Stimulated activated CD8-positive, alpha-beta memory T cell treated with anti-CD3 and anti-CD28 coated beads, Interleukin-15, amount 100 ng/mL, for 48 hours (primary cell): ENCODE measurements at places on chromosomes 4 and X.

DNA sequence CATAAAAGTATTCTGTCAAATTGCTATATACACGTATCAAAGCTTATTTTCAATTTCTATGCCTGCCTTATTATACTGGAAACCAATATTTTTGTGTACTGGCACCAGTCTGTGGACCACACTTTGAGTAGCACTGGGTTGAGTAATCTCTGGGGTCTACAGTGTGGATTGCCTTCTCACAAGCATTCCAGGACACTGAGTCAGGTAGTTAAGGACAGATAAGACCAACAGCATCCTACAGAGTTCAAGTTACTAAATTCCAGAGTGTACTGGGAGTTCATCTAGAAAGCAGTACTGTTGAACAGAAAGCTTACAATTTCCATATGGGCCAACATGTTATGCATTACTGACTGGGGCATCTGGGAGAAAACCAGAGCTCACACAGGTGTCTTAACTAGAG is 61.8 kb downstream of the VMA21 start:
- DNase-seq = no peak

GRCh38 chrX:1400742-1401471 is 9.0 kb upstream of the SLC25A6 start:
- DNase-seq = no peak

DNA sequence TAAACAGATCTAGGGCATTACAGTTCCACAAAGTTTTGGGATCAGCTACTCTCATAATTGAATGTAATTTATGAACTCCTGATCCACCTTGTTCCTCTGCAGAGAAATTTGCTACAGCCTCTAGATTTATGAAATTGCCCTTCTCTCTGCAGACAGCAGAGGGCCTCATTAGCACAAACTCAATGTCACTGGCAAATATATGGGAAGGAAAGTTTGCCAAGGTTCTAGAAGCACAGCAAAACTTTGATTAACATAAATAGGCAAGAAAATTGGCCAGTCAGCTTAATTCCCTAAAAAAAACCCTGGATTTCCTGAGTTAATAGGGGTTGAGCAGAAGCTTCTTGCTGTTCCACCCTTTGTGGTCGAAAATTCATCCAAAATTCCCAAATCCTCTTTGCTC is 31.5 kb downstream of the PRPS1 start:
- DNase-seq = no peak

DNA sequence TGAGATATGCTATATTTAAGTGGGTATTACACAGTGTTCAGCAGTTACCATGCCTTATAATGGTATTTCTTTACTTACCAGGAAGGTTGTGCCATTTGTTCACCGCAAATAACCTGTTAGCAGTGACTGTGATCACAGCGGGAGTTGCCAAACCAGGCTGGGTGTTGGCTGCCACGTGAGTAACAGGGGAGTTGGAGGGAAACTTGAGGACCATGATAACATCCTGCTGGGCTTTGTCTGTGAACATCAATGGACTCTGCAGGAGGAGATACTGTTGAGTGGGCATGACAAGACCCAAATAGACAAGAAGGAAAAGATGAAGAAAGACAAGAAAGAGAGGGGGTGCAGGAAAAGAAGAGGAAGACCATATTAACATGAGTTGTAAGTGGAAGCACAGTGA is 242.9 kb downstream of the DCLK2 start:
- no peak for DNase-seq

GRCh38 chr4:148164557-148164956 is 277.7 kb downstream of the NR3C2 start:
- DNase-seq = no peak

GRCh38 chr4:66577922-66578321 is 907.6 kb upstream of the EPHA5 start:
- DNase-seq = no peak

DNA sequence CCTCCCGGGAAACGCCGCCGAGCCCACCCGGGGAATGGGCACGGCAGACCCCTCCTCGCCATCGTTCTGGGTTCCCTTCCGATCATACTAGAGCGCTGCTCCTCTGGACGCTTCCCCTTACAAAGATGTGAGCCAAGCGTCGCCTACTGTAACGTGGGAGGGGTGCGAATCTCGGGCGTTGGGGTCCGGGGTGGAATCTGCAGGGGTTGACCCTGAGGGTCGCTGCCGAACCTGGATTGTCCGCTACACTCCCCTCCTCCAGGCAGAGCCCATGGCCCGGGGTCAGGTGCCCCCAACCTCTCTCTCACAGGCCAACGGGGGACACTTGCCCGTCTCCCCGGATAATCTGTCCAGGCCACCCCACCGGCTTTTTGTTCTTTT is 13.8 kb downstream of the BCOR start:
- DNase-seq = no peak

DNA sequence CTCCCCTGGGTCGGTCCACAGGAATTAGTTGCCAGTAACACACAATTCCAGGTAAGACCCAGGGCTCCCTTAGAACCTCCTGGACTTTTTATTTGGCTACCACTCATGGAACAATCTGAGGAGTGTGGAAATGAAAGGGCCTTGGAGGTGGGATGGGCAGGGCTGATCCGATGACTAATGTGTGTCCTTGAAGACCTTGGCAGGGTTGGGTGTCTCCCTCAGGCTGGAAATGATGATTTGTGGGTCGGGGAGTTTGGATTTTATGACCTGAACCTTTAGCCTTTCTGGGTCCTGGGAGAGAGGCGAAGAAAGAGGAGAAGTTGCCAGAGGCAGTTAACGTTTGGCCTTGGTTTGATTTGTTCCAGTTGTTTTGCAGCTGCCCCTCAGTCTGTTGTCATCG is 425.0 kb downstream of the MID1IP1 start:
- DNase-seq = no peak
